ENCODE measurements at places on chromosomes 3 and 15. TPM values are rescaled to one million over a fixed set of nuclear protein-coding genes. Genes with fewer than 3 reads are reported as not detected.

GRCh38 chr15:40511093-40511471 is 40.3 kb downstream of the CHST14 start:
- DNase-seq = no peak

Gene BHLHE40
- 63.0 TPM for total RNA-seq

GRCh38 chr15:61253186-61253585 is 24.1 kb upstream of the RORA start:
- no peak for DNase-seq

- DNase-seq = no peak
These were observed 901.7 kb downstream of the NTRK3 start for GRCh38 chr15:87354661-87355410.
